ENCODE measurements at places on chromosomes 7 and 10. TPM values are rescaled to one million over a fixed set of nuclear protein-coding genes. Genes with fewer than 3 reads are reported as not detected.

FXYD4 gene
- not detected for total RNA-seq

MTPN gene
- 109 TPM for total RNA-seq

OIT3 gene
- 0.19 TPM for total RNA-seq

SEC31B gene
- total RNA-seq, result 13.2 TPM

TFPI2 gene
- 1.6 TPM for total RNA-seq

DNA sequence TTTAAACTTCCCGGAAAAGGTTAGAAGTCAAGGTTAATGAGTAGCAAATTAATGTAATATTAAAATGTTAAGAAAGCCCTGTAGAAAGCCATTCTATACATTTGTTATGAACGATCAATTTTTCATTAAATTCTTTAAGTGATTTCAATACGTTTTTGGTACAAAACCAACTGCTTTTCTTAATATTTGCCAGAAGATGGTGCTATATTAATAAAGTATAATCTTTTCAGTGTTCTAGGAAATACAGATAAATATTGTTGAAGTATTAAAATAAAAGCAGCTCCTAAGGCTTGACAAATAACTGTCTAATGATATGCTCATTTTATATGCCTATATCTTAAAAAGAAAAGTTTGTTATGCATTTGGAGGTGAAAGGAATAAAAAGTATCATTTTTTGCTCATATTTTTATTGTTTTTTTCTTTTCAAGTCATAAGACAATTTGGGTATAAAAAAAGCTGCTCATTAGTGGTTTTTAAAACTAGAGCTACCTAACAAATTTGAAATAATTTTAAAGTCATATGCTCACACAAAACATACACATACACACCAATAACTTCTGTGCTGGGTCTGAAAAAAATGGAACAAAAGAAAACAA, 130.3 kb upstream of the POT1 start:
- DNase-seq, result no peak
- no peaks in the 10 kb centered on the region for H3K27me3 ChIP-seq
- H3K27ac ChIP-seq, result no peak overlapping the region

DNA sequence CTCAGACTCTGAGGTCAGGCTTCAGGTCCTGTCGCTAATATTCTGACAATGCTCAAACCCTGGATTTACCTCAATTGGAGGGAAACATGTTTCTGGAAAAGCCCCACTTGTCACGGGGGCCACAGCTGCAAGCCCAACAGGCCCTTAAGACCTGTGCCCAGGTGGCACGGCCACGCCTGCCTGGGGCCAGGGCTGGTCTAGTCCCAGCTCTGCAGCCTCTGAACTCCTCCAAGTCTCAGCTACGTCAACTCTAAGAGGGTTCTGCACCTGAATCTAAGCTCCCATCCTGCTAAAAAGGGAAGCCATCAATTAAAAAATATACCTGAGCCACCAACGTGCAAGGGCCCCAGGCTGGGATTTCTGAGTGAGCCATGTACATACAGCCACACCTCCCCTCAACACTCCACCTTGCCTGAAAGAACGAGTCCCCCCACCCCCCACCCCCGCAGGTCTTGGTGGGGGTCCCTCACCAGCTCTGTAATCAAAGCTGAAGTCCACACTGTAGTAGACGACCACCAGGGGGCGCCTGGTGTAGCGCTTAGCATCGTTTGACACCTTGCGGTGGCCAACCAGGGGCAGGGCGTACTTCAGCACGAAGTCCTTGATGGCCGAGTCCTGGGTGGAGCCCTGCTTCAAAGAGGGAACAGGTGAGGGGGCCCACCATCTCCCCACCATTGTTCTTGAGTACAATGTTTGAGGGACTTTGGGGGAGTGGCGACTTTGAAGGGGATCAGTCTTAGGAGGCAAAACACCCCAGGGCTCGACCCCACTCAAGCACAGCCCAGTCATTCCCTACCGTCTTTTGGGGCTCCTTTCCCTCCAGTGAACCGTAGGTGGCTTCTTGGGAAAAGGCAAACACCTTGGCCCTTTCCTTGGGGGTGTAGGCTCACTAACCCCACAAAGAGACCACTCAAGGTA, 22.6 kb downstream of the PDIA4 start:
- H3K4me3 ChIP-seq, result no peak overlapping the region
- H3K36me3 ChIP-seq, result peaks cover 17% of the 10 kb centered on the region
- no peaks in the 10 kb centered on the region for H3K27me3 ChIP-seq
- DNase-seq, result peak; percentile 80
- no peak overlapping the region for H3K27ac ChIP-seq
- H3K4me1 ChIP-seq, result no peaks in the 10 kb centered on the region

GRCh38 chr10:111600772-111601171, 523.9 kb downstream of the ADRA2A start:
- DNase-seq, result peak; percentile 21
- H3K36me3 ChIP-seq, result no peaks in the 10 kb centered on the region
- H3K27me3 ChIP-seq, result no peaks in the 10 kb centered on the region
- H3K27ac ChIP-seq, result no peak overlapping the region
- H3K4me1 ChIP-seq, result no peaks in the 10 kb centered on the region

- no peaks in the 10 kb centered on the region for H3K27me3 ChIP-seq
- DNase-seq, result no peak
- H3K4me1 ChIP-seq, result no peaks in the 10 kb centered on the region
These were observed 114.0 kb downstream of the BBS9 start for GRCh38 chr7:33243319-33243881.

GRCh38 chr10:131692176-131692575, 208.6 kb upstream of the PPP2R2D start:
- DNase-seq, result no peak
- no peaks in the 10 kb centered on the region for H3K36me3 ChIP-seq

GRCh38 chr10:95536017-95536416, 25.2 kb downstream of the SORBS1 start:
- no peak overlapping the region for H3K4me3 ChIP-seq
- no peaks in the 10 kb centered on the region for H3K36me3 ChIP-seq
- H3K4me1 ChIP-seq, result no peaks in the 10 kb centered on the region

DNA sequence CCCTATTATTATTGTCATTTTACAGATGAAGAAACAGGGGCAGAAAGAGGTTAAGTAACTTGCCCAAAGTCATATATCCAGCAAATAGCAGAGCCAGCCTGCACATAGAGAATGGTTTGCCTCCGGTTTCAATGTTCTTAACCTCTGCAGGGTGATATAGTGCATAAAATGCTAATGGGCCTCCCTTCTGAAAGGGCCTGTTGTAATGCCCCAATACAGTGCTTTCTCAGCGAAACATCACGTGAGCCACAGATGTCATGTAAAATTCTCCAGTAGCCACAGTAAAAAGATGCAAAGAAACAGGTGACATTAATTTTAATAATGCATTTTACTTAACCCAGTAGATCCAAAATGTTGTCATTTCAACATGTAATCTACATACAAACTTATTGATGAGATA, 38.1 kb downstream of the LRGUK start:
- no peak for DNase-seq
- H3K36me3 ChIP-seq, result no peaks in the 10 kb centered on the region

All from colonic mucosa (tissue), 4 donors.